Hematopoietic multipotent progenitor cell treated with erythropoietin and hydrocortisone succinate and interleukin-3 and kit ligand, for 17 days (in vitro differentiated cells): ENCODE measurements at places on chromosomes 7 and 10.

DNA sequence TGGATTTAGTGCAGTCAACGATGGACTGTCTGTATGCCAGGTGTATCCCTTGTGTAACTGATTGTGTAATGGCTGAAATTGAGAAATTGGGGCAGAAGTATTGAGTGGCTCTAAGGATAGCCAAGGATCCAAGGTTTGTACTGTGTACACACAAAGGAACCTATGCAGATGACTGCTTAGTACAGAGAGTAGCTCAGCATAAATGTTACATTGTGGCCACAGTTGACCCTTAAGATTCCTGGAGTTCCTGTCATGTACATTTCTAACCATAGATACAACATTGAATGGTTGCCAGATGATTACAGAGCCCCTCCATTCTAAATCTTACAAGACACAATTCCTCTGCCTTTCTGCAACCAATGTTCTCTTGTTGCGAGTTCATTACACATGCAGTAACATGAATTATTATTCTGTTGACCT, 25.3 kb downstream of the CCDC126 start:
- no peak for DNase-seq

DNA sequence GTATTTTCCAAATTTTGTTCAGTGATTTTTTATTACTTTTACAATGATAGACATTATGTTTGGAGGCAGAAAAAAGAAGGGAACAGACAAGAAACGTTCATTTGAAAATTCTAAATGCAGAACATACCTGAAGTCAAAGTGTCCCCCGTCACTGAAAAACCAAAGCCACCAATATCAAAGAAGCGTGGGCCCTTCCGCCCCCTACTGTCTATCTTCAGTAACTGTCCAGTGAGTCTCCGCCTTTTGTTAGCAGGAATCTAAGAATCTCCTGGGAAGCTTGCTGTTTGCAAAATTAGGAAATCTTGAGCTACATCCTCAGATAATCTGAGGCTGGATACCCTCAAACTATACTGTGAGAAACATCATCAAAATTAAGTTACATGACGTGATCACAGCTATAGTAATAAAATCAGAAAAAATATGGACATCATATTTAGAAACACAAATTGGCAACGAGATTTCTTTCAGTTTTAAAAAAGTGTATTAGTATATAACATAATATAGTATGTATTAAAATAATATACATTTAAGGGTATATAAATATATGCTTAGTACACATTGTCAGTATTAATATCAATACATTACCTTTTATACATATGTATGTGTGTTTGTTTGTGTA, 169.3 kb upstream of the AKR1E2 start:
- DNase-seq: peak; percentile 25

GRCh38 chr10:17028798-17029197, 100.8 kb downstream of the CUBN start:
- no peak for DNase-seq

GRCh38 chr7:140655511-140656408, 15.1 kb upstream of the DENND2A start:
- no peak for DNase-seq

GRCh38 chr10:129028451-129028850, 438.6 kb upstream of the MGMT start:
- DNase-seq: no peak

DNA sequence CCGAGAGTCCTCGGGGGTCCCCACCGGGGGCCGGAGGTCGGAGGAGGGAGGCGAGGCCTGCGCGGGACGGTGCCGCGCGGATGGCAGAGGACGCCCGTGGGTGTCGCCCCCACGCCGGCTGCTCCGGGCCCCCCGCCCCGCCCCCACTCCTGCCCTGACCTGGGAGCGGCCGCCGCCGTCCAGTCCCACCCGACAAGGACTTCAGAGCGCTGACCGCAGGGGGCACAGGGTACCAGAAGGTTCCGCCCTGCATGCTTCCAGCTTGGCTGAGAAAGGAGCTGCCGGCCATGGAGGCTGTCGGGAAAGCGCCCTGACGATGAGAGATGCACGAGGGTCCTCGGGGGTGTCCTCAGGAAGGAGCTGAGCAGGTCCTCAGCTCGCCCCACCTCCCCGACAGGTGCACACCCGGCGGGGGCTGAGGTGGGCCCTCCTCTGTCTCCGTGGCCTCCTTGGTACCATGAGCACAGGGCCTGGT, 57.0 kb upstream of the DNAJB6 start:
- no peak for DNase-seq

DNA sequence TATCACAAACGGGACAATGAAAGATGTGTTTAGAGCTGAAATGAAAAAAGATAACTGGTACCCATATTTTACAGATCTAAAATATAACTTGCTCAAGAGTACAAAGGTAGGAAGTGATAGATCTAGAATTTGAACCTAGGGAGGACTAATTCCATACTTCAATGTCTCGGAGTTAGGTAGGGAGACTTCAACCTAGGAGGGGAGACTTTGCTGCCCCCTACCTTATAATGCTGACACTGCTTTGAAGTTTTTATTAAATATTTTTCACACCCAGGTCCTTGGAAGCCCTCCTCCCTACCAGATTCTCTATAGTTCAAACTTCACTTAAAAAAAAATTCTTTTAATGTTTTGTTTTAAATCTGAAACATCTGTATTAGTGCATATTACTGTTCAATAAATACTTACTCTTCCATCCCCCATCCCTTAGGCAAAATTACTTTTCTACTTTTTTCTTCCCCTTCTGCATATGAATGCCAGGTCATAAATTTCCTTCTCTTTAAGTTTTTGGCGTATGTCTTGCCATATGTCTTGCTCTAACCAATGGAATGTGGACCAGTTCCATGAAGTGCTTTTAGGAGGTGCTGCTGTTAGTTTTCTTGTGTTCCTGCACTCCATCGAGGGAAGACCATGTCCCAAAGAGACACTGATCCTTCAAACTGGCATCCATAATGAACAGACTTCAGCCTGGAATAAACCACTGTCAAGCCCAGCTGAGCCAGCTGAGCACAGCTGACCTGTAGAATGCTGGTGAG, 57.8 kb downstream of the MICU1 start:
- DNase-seq: no peak

GRCh38 chr10:44380829-44381600, 3.9 kb downstream of the CXCL12 start:
- DNase-seq: no peak

DNA sequence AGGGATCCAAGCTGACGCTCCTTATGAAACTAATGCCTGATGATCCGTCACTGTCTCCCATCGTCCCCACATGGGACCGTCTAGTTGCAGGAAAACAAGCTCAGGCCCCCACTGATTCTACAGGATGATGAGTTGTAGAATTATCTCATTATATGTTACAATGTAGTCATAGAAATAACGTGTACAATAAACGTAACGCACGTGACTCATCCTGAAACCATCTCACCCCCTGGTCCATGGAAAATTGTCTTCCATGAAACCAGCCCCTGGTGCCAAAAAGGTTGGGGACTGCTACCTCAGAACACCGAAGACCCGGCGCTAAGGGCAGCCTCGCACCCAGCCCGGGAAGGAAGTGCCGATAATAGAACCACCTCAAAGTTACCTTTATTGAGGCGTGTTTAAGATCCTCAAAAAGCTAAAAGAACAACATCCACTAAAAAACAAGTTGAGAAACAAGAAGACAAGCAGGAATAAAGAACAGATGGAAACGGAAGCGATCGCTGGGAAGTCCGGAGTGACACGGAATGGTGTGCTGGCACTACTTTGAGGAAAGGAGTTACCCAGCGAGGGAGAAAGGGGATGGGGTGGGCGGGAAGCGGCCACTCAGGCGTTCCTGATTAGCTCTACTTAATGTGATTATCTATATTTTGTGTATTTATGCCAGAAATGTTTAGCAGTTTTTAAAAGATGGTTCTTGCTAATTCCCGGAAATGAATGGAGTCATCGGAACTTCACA, 50.1 kb upstream of the PRKAR1B start:
- DNase-seq: no peak

DNA sequence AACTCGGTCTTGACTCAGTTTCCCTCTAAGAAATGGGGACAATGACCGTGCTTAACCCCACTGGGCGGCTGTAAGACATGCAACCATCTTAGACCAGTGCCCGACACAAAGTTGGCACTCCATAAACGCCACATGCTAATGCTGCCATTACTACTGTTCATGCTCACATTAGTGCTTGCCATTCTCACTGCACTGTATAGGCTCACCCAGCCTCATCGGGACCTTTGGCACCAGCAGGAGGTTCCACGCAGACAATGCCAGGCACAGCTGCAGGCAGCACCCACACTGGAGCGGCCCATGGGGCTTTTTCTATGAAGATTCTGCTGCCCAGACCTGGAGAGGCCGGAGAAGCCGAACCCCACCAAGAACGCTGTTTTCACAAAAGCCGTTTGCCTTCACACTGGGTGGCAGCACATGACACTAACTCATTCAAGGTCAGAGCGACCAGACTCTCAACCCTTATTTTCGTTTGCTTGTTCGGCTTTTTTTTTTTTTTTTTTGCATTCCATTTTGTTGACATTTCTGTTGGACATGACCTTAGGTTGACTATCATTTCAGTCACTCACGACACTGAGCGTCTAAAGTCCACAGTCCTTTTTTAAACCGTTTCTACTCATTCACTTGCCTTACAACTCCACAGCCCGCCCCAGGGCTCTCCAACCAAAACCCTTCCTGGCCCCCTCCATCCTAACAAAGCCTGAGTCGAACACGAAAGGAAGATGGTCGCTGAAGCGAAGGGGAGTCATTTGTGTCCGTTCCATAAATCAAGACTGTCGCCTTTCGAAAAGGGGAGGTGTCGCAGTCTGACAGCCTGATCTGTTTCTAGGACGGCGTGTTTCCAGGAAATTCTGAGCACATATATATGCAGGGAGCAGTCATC, 124.4 kb upstream of the RNF32 start:
- DNase-seq: no peak

GRCh38 chr7:155484483-155485399, 26.8 kb downstream of the EN2 start:
- no peak for DNase-seq

DNA sequence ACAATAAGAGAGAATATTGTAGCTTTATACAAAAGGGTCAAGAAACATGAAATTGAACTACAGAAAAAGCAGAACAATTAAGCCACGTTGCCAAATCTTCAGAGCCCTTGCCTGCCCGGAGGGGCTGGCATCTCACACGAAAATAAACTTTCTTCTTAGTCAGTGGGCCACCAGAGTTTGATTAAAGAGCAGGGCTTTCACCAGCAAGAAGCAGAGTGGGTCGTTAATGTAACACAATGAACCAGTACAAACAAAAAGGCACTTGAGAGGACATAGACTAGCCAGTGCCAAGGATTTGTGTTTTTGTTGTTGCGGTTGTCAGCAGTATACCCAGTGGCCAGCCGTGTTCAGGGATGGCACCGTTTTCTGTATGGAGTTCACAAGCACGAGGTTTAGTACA, 155.4 kb downstream of the NRP1 start:
- no peak for DNase-seq

DNA sequence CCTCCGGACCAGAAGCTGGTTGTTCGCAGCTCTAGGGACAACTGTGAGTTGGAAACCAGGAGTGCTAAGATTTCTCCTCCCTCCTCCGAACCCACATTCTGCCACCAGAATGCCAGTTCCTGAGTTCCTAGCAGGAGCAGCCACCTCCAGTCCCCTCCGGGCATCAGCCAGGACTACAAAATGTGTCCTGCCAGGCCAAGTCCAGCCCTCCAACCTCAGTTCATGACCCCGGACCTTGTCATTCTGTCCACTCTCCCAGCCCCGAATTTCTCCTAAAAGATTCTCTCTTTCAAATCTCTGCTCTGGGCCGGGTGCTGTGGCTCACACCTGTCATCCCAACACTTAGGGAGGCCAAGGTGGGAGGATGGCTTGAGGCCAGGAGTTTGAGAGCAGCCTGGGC, 2.3 kb downstream of the ZAN start:
- no peak for DNase-seq

DNA sequence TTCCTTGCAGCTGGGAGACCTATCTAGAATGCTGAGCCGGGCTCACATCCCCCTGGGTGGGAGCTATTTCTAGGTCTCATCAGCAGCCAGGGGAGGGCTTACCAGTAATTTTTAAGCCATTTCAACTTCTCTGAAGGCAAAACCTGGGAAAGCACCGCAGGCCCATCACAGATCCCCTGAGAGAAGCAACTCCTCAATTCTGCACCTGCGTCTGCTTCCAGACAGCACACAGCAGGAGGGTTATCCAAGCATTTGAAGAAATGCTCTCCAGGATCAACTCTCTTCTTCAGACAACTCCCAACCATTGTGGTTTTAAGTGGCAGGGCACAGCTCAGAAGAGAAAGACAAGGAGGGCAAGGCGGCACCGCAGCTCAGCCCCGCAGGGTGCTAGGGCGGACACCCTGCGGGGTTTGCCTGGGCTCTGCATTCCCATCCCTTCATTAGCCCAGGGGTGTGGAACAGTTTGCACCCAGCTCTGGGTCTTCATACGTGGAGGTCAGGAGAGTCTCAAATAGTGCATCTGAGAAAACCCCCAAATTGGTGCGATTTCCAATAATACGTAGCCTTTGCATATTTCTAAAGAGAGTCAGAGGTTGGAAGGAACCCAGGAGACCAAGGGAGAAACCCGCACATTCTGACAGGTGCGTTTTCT, 618.7 kb downstream of the DNAJB6 start:
- DNase-seq: no peak

DNA sequence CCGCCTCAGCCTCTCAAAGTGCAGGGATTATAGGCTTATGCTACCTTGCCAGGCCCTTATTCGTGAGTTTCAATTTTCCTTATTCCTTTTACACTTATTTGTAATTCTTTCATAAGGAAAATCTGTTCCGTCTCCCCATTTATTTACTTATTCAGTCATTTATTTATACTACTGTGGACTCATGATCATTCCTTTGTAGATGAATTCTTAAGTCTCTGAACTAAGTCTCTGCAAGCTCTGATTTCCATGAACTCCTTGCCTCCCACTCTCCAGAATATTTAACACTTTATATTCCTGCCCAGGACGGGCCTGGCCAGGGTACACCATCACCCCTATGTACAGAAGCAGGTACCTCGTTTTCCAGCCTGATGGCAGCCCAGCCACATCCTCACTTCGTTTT, 39.4 kb downstream of the PFKFB3 start:
- DNase-seq: no peak

DNA sequence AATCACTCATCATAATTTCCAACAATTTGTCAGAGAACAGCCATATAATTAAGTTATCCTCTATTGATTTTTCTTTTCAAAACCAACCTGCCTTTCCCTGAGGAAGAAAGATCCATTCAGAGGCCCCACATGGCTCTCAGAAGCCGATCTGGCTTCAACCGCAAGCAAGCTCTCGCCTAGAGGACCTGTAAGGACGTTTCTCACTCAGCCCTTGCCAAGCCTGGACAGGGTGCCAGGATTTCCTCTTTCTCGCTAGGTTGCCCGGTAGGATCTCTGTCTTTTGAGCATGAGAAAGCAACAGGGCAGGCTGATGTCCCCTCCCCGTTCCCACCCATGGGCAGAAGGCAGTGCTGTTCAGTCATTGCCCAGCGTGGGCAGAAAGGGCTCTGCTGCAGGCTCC, 13.0 kb downstream of the AIFM2 start:
- no peak for DNase-seq

GRCh38 chr7:158550886-158551452, 36.7 kb downstream of the PTPRN2 start:
- no peak for DNase-seq
